H9 (cell line): ENCODE measurements at places on chromosomes 6 and 20.
A peak's percentile ranks its signal among the peaks of the same experiment; 100 is the strongest.

DNA sequence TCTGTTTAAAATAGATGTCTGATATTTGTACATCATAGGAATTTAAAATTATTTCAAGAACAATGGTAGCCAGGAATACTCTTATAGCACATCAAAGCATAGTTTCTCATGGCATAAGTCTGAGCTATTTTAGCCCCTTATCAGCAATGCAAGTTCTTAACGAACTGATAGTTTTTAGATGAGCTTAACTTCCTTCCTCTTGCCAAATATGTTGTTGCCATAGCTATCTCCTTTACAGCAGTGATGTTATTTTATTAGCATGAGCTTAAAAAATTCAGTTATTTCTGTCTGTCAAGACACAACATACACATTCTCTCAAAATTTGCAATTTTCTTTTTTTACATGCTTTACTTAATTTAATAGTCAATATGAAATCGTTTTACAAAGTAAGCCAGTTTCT is 867.2 kb downstream of the PHF3 start:
- DNase-seq: no peak
- H3K36me3 ChIP-seq: no peaks in the 10 kb centered on the region
- H3K4me1 ChIP-seq: no peaks in the 10 kb centered on the region
- no peaks in the 10 kb centered on the region for H3K27me3 ChIP-seq
- no peak overlapping the region for H3K4me3 ChIP-seq

DNA sequence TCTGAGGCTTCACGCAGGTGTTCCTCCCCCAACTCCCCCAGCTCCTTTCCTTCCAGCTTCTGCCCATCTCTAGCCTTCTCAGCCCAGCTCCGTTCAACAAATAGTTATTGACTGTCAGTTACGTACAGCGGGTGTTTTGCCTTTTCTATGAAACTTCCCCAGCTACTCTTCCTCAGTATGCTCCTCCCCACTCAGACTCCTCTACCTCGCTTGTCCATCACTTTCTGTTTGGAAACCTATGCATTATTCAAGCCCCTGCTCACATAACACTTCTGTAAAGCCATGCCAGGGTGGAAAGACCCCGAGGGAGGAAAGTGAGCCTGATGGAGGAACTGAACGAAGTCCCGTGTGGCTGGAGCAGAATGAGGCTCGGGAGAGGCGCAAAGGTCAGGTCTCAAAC is 44.2 kb upstream of the NR2E1 start:
- DNase-seq: no peak
- H3K27ac ChIP-seq: no peak overlapping the region
- no peaks in the 10 kb centered on the region for H3K36me3 ChIP-seq
- H3K4me1 ChIP-seq: peaks cover 6% of the 10 kb centered on the region

DNA sequence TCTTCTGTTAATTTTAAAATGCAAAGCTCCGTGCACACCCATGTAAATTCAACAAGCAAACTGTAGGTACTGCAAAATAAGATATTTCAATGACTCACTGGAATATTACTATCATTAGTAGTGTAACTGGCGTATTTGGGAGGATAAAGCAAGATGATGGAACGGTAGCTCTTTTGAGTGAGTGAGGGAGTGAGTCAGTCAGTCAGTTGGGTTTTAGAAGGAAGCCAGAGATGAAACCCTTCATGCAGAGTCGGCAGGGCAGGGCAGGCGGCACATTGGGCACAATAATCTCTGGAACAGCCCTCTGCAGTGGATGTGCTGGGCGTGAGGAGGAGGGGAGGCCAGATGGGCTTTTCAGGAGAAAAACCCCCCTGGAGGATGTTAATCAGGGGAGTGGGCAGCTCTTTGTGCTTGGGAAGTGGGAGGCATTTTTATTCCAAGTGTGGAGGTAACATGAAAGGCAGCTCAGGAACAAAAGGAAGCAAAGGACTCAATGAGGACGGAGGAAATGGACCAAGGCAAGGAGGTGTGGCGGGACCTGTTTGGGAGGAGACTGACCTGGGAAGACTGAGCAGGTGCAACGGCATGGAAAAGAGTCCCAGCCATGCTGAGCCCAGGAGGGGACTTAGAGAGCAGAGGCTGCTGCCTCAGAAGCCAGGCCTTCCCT is 171.2 kb downstream of the ZDHHC14 start:
- no peaks in the 10 kb centered on the region; the same call in 1 of the 2 replicates for H3K27me3 ChIP-seq
- H3K4me1 ChIP-seq: peaks cover 16% of the 10 kb centered on the region
- peak; percentile 97 for DNase-seq
- H3K4me3 ChIP-seq: peak overlapping the region; percentile 2; the same call in 1 of the 2 replicates
- H3K27ac ChIP-seq: peak overlapping the region; percentile 29

DNA sequence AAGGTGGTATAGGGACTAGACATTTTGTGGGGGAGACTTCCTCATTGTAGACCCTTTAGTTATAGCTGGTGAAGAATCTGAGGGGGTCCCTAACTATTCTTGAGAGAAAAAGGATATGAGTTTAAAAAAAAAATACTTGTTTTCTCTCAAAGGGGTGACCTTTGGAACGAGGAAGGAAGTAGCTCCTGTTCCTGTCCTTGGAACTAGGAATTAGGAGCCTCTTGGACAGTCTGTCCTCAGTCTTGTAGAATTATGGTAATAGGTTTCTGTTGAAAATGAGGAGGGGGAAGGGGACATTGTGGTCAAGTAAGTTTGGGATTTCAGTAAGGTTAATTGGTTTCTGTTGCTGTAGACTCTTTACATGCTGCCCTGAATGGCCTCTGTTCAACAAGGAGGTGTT is 56.5 kb downstream of the PLEKHG1 start:
- H3K27ac ChIP-seq: no peak overlapping the region
- no peaks in the 10 kb centered on the region for H3K4me1 ChIP-seq
- DNase-seq: no peak
- H3K27me3 ChIP-seq: no peaks in the 10 kb centered on the region

DNA sequence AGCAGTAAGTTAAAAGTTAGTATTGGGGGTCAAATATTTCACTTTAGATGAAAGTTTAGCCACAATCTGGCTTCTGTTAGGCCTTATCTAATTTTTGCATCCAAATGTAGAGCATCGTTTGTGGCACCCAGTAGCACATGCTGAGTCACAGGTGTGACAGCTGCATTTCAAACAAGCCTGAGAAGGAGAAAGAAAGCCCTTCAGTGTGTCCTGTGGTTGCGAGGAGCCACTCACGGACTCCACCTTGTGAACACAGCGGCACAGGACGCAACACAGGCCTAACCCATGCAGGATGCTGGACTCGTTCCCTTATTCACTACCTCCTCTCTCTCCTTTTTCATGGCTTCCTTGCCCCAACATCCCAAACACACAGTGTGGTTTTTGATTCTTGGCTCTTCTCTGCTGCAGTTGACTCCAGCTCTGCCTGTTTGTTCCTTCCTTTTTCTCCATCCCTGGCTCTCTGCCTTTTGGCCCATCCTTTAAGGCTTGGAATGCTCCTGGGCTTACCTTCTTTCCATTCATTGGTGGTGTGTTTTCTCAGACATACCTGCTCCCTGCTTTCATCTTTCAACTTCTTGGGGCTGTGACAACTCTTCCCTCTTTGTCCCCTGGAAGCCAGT is 124.2 kb downstream of the SLC16A10 start:
- H3K27me3 ChIP-seq: no peaks in the 10 kb centered on the region
- H3K36me3 ChIP-seq: no peaks in the 10 kb centered on the region
- no peak for DNase-seq
- no peaks in the 10 kb centered on the region; the same call in 1 of the 2 replicates for H3K4me1 ChIP-seq
- H3K4me3 ChIP-seq: no peak overlapping the region
- H3K27ac ChIP-seq: no peak overlapping the region
